ENCODE measurements at places on chromosomes 3 and 15.

DNA sequence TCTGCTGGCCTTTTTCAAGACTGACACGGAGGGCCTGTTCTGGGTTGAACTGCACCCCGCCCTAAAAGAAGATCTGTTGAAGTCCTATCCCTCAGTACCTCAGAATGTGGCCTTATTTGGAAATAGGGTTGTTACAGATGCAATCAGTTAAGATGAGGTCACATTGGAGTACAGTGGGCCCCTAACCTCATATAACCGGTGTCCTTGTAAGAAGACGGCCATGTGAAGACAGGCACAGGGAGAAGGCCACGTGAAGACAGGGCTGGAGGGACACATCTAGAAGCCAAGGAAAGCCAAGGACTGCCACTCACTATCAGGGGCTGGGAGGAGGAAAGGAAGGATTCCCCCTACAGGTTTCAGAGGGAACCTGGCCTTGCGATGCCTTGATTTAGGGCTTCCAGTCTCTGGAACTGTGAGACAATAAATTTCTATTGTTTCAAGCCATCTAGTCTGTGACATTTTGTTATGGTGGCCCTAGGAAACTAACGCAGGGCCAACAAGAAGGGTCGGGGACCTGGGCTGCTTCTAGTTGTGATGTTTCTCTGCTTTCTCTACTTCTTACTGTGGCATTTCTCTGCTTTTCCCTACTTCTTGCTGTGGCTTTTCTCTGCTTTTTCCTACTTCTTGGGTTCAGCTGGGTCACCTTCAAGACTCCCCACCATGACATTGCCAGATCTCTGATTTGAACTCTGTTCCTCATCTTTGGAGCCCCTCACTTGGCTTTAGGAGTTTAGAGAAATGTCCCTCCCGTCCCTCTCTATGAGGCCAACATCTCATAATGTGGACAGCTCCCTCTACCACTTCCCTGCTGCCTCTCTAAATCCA lies 4.8 kb upstream of the CCDC174 start:
- DNase-seq = no peak

DNA sequence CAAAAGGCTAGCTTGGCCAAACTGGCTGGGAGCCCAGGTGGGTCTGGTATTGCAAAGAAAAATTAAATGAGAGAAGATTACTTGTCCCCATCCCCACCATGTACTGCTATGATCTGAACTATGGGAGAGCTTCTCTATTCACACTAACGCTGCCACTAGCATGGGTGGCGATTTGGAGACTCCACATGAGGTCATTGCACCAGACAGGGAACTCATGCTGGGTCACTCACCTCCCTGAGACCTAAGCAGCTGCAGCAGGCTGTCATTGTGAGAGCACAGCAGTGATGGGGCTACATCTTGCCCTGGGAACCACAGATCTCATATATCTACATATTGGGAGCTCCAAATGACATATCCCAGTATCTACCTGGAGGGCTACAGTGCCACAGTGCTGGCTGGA lies 36.3 kb upstream of the NECTIN3 start:
- DNase-seq = no peak

- DNase-seq = no peak
Measured at GRCh38 chr3:148998715-148999423, 7.5 kb downstream of the GYG1 start.

DNA sequence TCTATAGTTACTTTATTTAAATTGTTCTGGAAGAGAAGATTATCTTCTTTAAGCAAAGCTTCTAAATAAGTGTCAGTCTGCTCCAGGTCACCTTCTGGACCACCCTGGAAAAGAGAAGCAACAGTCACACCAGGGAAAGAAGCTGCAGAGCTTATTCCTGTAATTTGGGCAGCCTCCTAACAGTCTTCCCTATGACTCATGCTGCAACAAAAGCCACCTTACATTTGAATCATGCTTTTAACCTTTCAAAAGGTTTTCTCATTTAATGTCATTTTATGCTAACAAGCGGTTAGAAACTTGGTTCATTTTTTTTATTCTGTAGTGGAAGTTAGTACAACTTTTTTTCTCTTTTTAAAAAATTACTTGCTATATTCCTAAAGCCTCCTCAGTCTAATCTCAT lies 5.3 kb upstream of the GUCA1C start:
- no peak for DNase-seq

GRCh38 chr3:7407107-7407506 lies 546.2 kb downstream of the GRM7 start:
- no peak for DNase-seq

- no peak for DNase-seq
Measured at GRCh38 chr15:81893182-81893835, 152.5 kb downstream of the MEX3B start.

GRCh38 chr3:168047190-168047795 lies 48.4 kb downstream of the GOLIM4 start:
- no peak for DNase-seq

DNA sequence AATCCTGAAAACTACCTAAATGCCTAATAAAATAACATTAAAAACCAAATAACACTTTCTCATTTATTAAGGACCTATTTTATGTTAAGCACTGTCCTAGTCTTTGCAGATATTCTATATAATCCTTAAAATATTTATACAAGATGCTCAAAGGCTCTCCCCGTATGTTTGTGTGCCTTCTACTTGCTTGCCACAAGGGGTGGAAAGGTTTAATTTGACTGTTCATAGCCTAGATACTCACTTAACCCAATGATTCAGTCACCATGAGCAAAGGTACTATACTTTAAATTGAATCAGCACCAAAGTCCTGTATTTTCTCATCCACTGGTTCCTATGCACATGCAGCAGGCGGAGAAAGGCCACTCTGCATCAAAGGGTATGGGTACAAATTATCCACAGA lies 32.0 kb downstream of the LSAMP start:
- DNase-seq = no peak

DNA sequence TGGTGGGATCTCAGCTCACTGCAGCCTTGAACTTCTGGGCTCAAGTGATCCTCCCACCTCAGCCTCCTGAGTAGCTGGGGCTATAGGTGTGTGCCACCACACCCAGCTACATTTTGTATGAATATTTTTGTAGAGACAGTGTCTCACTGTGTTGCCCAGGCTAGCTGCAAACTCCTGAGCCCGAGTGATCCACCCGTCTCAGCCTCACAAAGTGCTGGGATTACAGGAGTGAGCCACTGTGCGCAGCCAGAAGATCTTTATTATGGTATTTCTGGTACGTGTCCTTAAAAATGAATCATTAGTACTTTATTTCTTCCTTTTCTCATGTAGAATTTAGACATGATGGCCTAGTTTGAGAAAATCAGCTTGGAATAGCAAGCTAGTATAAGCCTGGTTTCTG lies 153.3 kb downstream of the BCHE start:
- no peak for DNase-seq

- no peak for DNase-seq
Measured at GRCh38 chr3:184361932-184362667, 590 bp downstream of the POLR2H start.

GRCh38 chr15:64635499-64636495 lies 139.6 kb downstream of the RBPMS2 start:
- DNase-seq = no peak

DNA sequence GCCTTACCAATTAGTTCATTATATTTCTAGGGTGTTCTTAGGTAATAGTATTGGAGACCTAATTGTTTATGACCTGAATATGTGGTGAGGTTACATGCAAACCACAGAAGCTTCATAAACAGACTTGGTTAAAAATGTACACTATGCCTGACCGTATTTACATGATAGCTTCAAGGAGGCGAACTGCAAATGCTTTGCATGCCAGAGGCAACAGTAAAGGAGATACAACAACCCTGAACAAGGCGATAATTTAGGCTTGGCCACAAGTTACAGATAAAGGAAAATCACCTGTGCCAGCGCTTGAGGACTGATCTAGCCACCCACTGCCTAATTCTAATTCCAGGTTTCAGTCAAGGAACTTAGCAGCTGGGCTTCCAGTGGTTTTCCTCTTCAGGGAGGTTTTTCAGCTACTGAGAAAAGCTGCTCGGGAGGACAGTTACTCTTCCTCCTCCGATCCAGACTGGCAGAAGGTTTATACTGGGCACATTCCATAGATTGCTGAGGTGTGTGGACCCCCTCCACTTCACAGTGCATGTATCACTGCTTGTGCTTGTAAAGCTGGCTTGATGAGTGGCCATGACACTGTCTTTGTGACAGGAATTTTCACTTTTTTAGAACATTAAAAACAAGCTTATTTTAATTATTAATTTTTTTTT lies 95.6 kb downstream of the DHX36 start:
- DNase-seq = no peak

GRCh38 chr3:99638167-99638948 lies at the start of gene COL8A1:
Gene COL8A1 (plus strand): TSS chr3:99638594. CDS start chr3:99790683, 152,089 bp downstream.
- no peak for DNase-seq

GRCh38 chr15:29749365-29750086 lies 72.7 kb downstream of the TJP1 start:
- DNase-seq = no peak

GRCh38 chr3:77195766-77196545 lies 156.1 kb downstream of the ROBO2 start:
- DNase-seq = no peak

DNA sequence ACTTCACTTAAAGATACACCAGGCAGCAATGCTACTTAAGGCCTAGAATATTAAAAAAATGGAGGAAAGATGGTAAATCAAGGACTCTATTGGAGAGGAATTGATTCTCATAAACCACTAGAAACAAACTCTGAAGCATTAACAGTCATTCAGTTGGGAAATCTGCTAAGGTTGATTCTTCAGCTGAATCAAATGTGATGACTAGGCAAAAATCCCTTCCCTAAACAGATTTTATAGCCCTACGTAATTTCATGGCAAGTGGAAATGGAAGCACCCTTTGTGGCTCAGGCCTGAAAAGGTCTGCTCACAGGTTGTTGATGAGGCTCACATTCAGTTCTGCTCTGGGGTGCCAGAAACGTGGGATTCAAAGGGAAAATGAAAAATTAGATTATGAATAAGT lies 38.8 kb upstream of the ARL14 start:
- no peak for DNase-seq

- DNase-seq = no peak
Measured at GRCh38 chr15:95996494-95996893, 334.0 kb upstream of the NR2F2 start.

- no peak for DNase-seq
Measured at GRCh38 chr3:51622413-51622812, 48.6 kb upstream of the TEX264 start.

- DNase-seq = no peak
Measured at GRCh38 chr3:159273608-159274007, 471.8 kb downstream of the MFSD1 start.
